Effector memory CD4-positive, alpha-beta T cell (primary cell): ENCODE measurements at places on chromosomes 2 and 18.

GRCh38 chr2:29747786-29748470 lies 173.5 kb downstream of the ALK start:
- no peak for DNase-seq

GRCh38 chr18:60022671-60023276 lies 123.0 kb downstream of the PMAIP1 start:
- DNase-seq: no peak

GRCh38 chr18:48304906-48305693 lies 104.1 kb downstream of the ZBTB7C start:
- DNase-seq: no peak

- no peak for DNase-seq
Observed at GRCh38 chr18:74803769-74804168, 206.1 kb downstream of the ZNF407 start.

DNA sequence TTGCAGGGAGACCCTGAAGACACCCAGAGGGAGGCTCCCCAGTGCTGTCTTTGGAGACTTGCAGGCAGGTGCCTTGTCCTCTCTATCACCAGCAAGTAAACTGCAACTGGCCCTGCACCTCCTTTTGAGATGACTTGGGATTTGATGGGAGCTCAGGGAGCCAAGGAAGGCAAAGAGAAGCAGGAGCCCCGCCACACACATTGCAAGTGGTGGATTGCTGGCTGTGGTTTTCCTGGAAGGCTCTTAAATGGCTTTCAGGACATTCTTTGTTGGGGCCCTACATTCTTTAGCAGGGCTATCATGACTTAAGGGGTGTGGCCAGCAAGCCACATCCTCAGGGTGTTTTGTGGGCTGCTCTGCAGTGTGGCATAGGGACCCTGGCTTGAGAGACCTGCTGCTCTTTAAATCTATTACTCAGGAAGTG lies 39.9 kb upstream of the CDC42EP3 start:
- no peak for DNase-seq

- no peak for DNase-seq
Observed at GRCh38 chr2:172234716-172235691, 132.3 kb upstream of the DLX2 start.

DNA sequence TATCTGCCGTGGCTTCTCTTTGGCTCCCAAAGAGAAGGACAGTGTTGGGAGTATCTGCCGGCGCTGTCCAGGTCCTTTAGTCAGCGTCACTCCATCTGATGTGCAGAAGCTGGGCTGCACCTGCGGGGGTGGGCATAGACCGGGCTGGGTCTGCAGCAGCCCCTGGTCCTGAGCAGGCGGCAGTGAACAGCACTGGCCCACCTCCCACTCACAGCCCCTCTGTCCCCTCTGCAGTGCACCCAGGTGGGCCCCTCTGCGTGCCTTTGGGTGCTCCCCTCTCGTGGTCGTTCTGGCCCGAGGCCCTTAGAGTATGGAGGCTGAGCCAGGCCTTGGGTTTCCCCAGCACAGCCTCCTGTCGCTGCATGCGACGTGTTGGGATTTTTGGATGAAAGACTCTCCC lies 95.7 kb downstream of the USP40 start:
- no peak for DNase-seq

DNA sequence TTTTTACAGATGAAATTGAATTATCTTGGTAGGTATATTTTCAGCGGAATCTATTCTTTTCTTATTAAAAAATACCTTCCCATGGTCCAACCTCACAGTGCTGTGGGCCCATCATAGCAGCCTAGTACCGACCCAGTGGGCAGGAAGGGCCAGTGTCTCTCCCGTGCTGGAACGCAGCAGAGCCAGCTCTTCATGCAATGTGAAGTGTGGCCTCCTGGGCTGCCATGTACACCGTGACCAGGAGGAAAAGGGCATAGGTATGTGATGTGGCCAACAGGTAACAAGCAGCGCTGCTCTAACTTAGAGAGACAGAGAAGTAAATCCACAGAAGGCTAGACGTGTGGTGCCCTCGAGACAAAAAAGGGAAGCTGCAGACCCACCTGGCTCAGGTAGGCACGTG lies 221.1 kb upstream of the SALL3 start:
- no peak for DNase-seq

DNA sequence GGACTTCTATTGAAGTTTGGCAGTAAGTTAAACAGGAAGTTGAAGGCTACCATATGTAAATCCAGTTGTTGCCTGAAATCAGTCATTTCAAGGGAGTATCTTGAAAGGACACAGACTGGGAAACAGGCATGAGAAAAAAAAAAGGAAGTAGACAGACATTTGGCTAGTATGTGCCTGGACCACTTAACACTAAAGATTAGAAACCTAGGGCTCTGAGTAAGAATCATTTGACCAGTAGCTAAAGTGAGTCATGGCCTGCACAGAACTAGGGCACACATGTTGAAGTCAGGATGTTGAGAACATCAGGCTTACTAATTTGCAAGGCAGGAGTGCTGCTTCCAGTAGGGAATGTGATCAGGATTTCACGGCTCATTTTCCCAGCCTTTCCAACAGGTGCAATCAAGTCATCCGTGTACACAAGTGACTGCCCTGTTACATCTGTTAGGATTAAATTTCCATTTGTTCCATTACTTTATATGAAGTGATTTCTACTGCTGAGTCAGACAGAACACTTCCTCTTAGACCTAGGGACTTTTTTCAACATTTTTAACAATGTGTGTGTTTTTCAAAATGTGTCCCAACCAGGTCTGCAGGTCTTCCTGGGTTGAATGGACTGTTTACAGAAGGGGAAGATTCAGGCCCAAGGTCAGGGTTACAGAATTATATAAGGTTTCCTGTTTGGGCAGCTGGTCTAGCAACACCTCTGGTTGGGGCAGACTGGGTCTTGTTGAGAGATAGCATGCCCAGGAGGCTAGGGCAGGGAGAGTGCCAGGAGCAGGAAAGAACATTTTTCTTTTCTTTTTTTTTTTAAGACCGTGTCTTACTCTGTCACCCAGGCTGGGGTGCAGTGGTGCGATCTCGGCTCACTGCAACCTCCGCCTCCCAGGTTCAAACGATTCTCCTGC lies 145.6 kb downstream of the TGIF1 start:
- peak; percentile 23 for DNase-seq

DNA sequence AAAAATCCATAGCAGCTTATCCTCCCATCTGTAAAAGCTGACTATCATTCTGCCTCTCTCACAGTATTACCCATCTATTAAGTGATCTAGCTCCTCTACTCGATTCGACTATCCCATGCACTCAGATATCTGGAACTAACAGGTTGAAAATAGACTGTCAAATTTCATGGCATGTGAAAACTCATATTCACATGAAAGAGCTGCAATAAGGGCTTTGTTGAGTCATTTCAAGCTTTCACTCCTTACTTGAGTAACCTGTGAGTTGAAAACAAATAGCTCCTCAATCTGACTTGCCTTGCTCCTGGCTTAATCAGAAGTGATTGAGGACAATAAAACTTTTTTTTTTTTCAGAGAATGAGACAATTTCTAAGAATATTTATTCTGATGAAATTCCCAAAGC lies 192.4 kb upstream of the ERBB4 start:
- no peak for DNase-seq

DNA sequence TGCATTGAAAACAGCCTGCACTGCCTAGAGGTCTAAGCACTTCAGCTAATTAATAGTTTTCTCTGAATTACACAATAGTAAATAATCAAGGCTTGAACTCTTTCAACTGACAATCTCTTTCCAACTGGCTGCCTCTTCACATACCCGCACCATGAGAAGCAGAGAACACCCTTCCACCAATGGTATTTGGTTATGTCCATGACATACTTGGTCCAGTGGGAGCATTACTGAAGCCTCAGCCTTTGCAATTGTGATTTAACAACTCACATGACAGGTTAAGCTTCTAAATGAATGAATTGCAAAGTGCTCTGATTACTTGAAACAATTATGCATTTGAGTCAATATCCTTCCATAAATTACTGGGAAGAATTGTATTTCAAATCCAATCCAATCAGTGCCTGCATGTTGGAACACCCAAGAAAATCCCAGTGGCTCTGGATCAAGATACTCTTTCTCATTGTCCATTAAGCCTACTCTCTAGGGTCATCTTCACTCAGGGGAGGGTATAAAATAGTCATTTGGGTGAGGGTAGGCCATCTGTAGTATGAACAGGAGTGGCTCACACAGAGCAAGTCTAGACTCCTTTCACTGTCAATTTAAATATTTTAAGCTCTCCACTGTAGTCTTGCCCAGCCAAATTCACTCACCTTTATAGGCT lies 101.1 kb downstream of the HS1BP3 start:
- DNase-seq: no peak

- DNase-seq: no peak
Observed at GRCh38 chr18:12659904-12660605, 2.1 kb upstream of the SPIRE1 start.

GRCh38 chr2:226403369-226403768 lies 396.3 kb downstream of the IRS1 start:
- no peak for DNase-seq
